GM20000 (cell line): ENCODE measurements at places on chromosomes 6 and 20.

- peak; percentile 46 for DNase-seq
Measured at GRCh38 chr20:21808863-21809664, 103.6 kb downstream of the PAX1 start.

DNA sequence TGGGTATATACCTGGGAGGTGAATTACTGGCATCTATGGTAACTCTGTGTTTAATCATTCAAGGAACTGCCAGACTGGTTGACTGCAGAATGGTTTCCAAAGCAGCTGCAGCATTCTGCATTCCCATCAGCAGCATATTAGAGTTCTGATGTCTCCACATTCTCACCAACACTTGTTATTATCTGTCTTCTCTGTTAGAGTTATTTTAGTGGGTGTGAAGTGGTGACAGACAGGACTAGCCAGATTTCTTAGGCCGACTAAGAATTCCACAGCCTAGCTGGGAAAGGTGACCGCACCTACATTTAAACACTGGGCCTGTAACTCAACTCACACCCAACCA lies 110.9 kb downstream of the TMEM170B start:
- DNase-seq, result no peak

DNA sequence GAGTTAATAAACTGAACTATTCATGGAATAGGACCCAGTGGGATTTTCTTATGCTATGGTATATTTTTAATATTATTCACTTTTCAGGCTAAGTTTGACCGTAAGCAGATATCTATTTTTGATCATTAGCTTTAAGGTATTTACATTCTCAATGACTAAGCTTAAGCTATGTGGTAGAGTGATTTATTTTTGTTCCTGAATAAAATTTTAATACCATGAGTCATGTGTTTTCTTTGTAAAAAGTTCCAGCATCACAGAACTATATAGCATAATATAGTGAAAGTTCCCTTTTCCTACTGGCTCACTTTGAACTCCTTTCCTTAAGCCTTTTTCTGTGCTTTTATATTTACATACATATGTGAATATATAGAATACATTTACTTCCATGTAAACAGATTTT lies 75.8 kb downstream of the BCKDHB start:
- DNase-seq, result no peak

GRCh38 chr6:106486236-106486635 lies 125.7 kb downstream of the CRYBG1 start:
- no peak for DNase-seq

- no peak for DNase-seq
Measured at GRCh38 chr20:36875702-36876472, at the start of gene TLDC2. Gene TLDC2, plus strand, starts transcription at chr20:36876138. Its CDS starts 37 bp downstream, at chr20:36876175.

DNA sequence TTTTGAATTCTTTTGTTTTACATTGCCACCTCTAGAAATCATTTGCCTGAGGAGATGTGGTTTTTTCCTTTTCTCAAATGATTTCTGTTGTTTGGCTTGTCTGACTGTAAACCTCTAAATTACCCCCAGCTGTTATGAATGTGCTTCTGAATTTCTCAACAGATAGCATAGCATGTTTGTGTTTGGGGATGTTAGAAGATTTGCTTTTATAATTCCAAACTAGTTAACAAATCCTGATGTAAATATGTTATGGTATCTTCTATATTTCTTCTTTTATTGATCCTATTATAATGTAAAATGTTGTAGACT lies 31.6 kb upstream of the EZR start:
- no peak for DNase-seq

DNA sequence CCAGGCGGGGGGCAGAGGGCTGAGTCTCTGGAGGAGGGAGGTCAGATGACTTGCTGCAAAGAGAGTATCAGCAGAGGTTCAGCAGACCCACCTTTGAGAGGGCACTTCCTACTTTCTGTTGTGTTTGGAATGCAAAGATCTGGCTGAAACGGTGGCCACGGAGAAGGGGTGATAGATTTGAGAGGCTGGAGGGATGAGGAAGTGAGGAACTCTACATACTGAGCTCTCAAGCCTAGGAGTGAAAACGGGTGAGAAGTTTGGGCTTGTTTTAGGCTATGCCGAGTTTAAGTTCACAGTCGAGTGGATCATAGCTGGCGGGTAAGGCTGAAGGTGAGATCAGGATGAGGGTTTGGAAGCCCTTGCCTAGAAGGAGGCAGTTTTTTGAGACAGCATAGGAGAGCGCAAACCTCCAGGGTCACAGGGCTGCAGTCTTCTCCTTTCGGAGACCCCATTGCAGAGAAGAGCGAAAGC lies 477 bp upstream of the ITPA start:
- DNase-seq, result no peak

DNA sequence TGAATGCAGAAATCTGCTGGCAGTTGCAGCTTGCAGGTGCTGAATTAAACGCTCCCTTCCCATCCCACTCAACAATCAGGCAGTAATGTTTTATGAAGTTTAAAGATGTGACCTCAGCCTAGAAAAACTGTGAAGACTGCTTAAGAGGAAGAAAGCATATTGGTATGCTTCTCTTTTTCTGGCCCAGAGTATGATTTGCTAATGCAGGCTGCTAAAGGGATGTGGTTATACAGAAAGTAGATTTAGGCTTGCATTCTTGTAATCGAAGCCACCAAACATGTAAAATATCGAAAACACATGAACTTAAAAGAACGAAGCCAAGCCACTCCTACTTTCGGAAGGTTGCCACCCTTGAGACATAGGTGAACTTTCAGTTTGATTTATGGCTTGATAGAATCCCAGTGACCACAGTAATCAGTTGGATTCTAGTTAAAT lies 40.7 kb downstream of the MAP3K5 start:
- peak; percentile 51 for DNase-seq

DNA sequence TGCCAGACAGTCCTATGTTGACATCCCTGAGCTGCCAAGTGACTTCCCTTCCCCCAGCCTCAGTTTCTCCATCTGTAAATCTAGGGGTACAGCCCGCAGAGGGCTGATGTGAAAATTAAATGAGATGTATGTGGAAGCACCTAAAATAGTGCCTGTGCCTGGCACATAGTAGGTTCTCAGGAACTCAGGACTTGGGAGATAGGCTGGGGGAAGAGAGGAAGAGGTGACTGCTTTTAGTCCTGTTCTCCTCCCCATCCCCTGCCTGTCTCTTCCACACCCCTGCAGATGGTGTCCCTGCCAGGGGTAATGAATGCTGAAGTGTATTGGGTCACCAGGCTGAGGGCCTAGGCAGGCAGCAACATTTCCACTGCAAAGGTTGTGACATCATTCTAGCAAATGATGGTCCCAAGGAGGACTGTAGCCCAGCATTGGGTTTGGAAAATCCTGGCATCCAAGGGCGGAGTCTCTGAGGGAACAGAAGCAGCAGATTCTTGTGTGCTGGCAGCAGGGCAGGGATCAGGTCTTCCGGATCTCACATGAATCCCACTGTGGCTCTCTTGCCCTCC lies 1.8 kb downstream of the SNPH start:
- DNase-seq, result peak; percentile 2

DNA sequence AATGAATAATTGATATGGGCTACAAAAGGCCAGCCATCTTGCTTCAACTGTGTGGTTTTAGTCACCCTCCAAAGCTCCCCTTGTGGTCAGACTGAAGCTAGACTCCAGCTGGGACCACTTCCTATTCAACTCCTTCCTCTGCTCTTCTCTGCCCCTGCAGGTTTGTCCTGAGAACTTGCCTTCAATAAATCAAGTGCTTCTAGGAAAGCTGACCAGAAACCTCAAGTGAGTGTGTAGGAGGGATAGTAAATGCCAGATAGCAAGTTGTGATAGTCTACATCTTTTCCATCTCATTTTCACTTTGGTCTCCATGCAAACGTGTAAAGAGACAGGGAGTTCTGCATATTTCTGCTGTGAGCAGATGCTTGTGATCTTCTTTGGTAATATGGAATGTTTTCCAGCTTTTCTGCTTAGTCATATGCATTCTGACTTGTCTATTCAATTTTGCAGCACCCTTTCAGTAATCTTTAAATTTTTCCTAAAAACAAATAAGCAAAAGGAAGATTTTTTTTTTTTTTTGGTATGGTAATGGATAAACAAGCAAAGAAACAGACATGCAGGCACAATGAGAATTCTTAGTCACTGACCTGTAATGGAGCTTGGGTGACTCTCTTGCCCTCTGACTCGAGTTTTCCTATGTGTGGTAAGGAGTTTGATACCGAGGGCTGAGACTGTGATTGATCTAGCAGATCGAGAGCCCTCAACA lies 201.3 kb upstream of the BTBD3 start:
- DNase-seq, result no peak

GRCh38 chr20:63843778-63844177 lies 12.7 kb upstream of the ZBTB46 start:
- DNase-seq, result no peak

DNA sequence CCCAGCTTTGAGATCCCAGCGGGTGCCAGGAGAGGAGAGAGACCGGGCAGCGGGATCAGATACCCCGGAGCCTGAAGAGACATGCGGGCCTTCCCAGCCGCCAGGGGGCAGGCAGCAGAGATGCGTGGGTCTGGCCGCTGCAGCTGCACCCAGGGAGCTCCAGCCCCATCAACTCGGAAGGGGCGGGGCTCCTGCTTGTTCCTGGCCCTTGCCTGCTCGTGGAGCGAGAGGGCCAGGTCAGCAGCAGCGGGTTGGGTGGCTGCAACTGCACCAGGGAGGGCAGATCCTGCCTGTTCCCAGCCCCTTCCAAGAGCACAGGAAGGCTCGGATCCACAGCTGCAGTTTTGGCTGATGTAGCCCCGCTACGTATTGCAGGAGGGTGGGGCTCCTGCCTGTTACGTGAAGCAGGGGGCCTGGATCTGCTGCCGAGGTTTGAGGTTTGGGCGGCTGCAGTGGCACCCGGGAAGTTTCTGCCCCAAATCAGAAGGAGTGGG lies 532.8 kb downstream of the RFPL4B start:
- DNase-seq, result no peak

GRCh38 chr6:104771258-104771832 lies 88.4 kb downstream of the HACE1 start:
- DNase-seq, result peak; percentile 15

GRCh38 chr20:41005361-41005729 lies 23.3 kb upstream of the TOP1 start:
- DNase-seq, result no peak

DNA sequence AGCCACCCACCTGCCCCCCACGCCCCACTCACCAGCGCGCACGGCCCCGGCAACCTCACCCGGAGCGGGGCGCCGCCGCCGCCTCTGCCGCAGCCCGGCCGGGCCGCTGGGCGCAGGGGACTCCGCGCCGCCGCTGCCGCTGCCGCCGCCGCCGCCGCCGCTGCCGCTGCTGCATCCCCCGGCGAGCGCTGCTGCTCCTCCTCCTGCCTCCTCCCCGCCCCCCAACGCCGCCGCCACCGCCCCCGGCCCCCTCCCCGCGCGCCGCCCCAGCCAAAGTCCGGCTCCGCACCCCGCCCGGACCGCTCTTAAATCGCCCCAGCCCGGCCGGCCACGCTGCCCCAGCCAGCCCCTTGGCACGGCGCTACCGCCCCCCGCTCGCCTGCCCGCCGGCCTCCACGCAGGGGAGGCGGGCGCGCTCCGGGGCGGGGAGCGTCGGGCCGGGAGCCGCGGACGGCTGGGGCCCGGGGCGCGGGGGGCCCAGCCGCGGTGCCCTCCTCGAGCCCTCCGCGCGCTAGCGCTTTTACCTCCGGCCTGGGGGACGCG lies at the start of gene SULF2:
Gene SULF2, minus strand, starts transcription at position 171 of the 543 bp plus-strand sequence. CDS start 28,118 bp downstream, outside the sequence.
- DNase-seq, result peak; percentile 51

DNA sequence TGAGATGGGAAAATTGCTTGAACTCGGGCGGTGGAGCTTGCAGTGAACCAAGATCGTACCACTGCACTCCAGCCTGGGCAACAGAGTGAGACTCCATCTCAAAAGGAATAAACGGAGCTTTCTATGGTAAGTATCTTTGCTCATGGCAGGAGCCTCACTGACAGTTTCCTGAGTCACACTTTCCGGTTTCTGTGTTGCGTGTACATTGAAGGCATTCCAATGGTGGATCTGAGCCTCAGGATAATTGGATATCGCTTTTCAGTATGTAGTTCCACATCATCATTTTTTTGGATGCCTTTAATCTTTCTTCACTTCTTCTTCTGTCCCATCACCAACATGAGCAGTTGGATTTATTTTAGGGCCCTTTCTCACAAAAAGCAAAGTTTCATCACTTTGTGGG lies 28.6 kb upstream of the GTSF1L start:
- DNase-seq, result no peak

DNA sequence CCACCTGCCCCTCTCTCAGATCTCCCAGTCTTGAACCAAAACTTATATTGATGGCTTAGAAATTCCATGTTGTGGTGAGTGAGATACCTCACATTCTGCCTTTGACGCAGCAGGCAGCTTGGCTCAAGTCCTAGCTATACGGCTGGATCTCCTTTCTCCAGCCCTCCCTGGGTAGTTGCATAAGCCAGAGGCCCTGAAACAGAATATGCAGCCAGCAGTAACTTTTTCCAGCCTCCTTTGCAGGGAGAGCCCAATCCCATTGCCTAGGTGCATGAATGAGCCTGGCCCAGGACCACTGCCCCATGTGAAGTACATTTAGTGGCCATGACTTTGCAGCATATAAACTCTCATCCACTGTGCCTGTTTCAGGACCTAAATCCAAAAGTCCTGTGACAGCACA lies 202.2 kb upstream of the CDYL start:
- no peak for DNase-seq
